ENCODE measurements at places on chromosomes 1 and 21.

DNA sequence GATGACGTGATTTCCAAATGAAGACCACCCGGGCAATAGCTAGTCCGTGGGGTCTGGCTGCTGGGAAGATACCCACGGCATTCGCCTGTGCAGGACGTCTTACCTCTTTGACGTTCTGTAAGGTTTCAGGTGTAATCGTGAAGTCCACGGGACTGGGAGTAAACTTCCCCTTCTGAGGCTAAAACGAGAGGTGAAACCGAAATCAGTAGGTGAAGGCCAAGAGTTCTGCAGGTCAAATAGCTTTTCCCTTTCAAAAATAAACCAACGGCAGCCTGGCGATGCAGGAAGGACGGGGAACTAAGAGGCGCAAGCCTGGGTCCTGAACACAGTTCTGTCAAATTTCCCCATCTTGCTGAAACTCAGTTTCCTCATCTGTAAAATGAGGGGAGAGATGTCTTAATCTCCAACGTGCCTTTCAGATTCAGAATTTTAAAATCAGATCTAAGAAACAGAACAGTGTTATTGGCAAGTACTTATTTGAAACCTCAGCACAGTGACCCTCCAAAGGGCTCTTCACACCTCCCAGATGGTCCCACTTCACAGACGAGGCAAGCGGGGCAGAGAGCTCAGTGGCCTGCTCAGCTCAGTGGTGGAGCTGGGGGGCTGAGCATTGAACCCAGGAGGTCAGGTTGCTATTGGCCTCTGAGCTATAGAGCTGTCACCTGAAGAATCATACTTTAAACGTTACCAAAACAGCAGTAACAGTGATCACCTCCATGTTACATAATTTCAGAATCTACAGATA, 34.7 kb downstream of the VPS26C start:
- no peak for DNase-seq

GRCh38 chr1:59520194-59520593, 223.3 kb downstream of the FGGY start:
- no peak for DNase-seq

GRCh38 chr1:220184506-220184905, 87.7 kb downstream of the RAB3GAP2 start:
- DNase-seq, result no peak

- DNase-seq, result no peak
These were observed 106.7 kb upstream of the C21orf91 start for GRCh38 chr21:17925899-17926298.

DNA sequence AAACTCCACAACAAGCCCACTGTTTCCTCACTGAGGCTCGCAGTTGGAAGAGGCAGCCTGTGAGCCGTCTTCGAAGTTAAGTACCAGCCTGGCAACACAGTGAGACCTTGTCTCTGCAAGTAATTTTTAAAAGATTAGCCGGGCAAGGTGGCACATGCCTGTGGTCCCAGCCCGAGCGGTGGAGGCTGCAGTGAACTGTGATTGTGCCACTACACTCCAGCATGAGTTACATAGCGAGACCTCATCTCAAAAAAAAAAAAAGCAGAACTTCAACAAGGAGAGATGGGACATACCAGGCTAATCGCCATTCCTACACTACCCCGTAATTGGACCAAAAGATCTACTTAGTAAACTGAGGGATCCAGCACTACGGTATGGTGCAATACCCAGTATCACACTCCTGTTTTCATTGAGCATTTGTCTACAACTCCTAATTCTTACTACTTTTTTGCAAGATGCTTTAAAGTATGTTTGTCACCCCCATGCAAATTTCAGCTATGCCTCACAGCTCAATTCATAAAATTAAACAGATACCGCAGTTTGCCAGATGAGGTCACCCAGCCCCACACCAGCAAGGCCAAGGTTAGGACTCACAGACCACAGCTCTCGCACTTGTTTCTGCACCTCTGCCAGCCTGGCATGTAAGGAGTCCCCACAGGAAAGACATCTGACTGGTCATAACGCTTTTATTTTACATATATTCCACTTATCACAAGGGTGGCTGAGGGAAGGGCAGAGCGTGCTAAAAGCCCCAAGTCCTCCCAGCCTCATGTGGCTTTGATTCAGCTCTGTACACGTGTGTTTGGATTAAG, 21.0 kb downstream of the SDE2 start:
- no peak for DNase-seq
